Activated CD8-positive, alpha-beta memory T cell treated with anti-CD3 and anti-CD28 coated beads for 1 hour (primary cell): ENCODE measurements at places on chromosomes 11 and 22.

DNA sequence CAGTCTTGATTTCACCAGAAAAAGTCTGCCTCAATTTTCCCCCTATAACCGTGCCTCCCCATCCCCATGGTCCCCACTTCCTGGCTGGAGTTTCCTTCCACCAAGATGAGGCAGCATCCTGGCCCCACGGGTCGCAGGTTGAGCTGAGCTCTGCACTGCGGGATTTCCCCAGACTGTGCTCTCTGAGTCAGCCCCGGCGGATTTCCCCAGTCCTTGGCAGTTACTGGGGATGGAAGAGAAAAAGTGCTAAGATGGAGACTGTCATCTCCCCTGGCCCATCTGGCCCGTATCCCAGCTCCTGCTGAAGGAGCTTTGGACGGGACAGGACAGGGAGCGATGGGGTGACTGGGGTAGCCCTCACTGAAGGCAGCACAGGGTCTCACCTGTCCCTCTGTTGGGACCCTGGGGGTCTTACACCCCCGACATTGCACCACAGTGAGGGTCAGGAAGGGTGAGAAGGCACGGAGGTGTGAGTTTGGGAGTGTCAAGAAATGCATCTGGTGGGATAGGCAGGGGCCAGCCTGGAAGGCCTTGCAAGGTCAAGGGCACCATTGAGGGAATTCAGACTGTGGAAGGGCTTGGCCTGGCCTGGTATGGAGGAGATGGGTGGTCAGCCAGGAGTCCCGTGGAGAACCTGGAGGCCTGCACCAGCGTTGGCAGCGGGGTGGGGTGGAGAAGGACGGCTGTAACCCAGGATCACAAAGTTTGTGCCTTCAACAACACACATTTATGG, 36.5 kb downstream of the NADSYN1 start:
- DNase-seq = no peak

- no peak for DNase-seq
These were observed 234.4 kb upstream of the E2F8 start for GRCh38 chr11:19474954-19475721.

DNA sequence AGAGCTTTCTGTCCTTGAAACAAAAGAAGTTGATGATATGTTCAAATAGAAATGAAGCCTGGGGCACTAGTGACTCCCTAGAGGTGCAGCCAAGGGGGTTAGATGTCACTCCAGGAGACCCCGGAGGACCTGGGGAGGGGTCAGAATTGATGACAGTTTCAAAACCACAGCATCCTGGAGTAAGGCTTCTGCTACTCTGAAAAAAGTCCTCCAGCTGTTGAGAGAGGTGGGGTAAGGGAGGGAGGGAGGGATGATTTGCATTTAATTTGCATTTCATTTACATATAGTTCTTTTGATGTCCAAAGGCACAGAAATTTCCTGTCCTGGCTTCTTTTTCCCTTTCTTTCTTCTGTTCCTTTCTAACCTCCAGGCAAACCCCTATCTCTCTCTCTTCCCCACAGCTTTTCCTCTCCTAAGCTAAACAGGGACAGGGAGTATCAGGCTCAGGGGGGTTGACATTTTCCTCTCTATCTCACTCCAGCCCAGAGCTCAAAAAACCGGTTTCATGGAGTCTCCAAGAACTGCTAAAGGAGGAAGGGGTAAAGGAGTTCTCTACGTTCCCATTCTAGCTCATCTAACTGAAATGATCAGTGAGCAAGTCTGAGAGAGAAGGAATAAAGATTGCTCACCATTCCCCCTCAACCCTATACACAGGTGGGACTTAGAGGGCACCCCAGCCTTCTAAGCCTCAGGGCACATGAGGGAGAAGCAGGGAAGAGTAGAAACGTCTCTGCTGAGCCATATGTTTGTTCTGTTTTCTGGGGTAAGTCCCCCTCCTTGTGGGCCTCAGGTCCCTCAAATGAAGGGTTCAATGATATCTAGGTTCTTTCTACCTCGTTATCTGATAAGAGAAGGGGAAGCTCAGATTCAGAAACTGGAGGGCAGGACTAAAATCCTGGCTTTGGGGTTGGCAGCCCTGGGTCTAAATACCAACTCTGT, 3.5 kb upstream of the POU2F3 start:
- DNase-seq = no peak

GRCh38 chr11:34480314-34480713, 33.3 kb downstream of the ELF5 start:
- no peak for DNase-seq
